ENCODE measurements at places on chromosomes 16 and 17.

GRCh38 chr16:50642349-50642748, 38.8 kb downstream of the SNX20 start:
- DNase-seq, result no peak

DNA sequence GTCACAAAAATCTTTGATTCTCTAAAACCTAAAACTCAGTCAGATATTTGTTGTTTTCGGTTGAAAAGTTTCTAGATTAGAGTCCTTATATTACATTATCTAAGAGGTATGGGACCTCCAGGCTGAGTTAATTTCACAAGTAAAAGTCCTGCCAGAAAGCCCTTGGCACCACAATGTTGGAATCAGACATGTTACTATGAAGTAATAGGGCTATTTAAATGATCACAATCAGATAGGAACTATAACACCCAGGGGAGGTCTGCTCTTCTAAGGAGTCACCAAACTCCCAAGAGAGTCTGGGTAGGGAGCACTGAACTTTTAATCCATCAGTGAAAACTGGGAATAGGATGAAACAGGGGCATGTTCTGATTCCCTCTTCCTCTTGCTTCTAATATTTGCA, 54.2 kb downstream of the WIPI1 start:
- no peak for DNase-seq

DNA sequence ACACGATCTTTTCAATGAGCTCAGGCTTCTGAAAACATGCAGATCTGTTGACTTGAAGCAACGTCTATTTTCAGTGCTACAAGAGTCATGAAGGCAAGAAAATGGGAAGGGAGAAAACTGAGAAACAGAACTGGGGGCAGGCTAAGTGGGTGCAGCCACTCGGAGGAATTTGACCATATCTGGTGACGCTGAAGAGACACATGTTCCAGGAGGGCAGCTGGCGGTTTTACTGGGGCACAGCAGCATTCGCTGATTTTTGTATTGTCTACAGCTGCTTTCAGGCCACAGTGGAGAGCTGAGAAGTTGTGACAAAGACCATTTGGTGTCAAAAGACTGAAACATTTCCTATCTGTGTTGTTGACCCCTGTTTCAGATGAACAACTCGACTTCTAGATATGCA, 103.0 kb upstream of the ELAC2 start:
- no peak for DNase-seq

DNA sequence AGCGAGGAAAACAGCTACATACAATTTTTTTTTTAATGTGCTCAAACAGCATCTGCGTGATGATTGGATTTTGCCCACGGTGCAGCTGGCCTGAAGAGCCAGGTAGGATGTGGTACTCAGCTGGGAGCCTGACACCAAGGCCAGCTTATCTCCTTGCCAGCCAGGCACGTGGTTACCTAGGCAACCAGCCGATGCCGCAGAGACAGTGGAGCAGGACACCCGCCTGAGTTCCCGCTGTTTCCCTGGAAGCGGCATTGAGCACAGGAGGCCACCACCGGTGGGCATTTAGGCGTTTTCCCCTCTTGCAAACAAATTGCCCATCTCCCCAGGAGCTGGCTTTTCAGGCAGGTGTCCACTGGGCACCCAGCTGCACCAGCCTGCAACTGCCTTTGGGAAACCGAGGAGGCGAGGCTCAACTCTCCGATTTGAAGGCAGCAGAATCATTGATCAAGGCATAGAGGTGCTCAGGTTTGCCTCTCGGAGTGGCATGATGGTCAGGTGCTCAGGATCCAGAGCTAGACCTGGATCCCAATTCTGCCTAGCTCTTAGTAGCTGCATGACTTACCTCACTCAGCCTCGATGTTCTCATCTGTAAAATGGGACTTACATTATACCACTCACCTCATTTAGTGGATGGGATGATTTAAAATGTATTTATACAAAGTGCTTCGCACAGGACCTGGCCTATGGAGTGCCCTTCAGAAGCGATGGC, 137.5 kb upstream of the PLCG2 start:
- no peak for DNase-seq

DNA sequence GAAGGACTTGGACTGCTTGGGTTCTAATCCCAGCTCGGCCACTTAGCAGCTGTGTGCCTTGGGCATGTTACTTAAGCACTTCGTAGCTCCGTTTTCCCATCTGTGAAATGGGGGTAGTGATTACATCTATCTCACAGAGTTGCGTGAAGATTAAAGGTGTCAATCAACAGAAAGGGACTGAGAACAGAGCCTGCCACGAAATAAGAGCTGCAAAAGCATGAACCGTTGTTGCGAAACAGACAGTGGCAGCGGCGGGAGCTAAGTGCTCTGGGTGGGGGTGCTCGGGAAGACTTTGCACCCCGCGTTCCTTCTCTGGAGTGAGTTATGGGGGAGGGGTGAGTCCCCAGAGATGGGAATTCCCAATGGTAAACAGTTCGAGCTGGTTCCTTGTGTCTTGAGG, 79.6 kb upstream of the LHX1 start:
- no peak for DNase-seq

GRCh38 chr16:56226845-56227525, 35.7 kb downstream of the GNAO1 start:
- DNase-seq, result no peak

DNA sequence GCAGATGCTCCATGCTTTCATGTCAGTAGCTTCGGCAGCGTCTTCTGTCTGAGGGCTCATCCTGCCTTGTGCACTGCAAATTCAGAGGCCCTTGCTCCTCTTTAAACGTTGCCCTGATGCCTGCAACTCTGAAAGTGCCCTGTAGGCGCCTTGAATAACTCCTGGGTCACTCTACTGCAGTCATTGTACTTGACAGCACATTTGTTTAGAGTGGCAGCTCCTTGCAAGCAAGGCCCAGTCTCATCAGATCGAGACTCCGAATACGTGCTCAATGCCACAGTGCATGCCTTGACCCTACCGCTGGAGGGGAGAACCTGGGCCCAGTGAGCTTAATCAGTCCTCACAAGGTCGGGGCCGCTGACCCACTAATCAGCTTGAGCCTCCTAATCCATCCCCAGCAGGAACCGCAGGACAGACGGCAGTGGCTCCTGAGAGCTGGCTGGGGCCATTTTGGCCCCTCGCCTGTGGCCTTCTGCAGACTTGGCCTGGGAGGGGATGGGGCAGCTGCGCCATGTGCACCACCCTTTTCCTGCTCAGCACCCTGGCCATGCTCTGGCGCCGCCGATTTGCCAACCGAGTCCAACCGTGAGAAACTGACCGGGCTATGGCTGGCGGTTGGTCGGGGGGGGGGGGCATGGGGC, at the start of gene PRCD:
Gene PRCD, plus strand, starts transcription at position 414 of the 641 bp plus-strand sequence. Its CDS starts 98 bp downstream, at position 512.
- DNase-seq, result no peak

- DNase-seq, result no peak
Observed at GRCh38 chr16:88406096-88407041, 23.6 kb downstream of the ZNF469 start.

- DNase-seq, result no peak
Observed at GRCh38 chr17:49521088-49521450, 26.0 kb downstream of the NGFR start.

DNA sequence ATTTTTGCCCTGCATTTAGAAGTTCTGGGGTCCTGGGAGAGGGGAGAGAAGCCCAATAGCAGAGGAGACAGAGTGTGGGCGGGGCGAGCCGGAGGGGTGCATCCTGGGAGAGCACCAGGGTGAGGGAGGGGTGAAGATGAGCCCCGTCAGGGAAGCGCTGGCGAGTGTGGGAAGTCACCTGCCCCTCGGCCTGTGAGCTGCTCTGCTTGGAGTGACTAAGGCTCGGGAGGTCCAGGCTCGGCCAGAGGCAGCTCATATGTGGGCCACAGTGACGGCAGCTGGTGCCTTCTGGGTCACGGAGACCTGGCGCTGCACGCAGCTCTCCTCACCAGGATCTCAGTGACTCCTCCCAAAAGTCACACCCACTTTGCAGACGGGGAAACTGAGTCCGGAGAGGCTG, 1.1 kb downstream of the ZG16B start:
- DNase-seq, result no peak

GRCh38 chr16:71287911-71288310, 1.3 kb downstream of the CMTR2 start:
- no peak for DNase-seq

- DNase-seq, result no peak
Observed at GRCh38 chr17:72407931-72408330, 287.1 kb downstream of the SOX9 start.

DNA sequence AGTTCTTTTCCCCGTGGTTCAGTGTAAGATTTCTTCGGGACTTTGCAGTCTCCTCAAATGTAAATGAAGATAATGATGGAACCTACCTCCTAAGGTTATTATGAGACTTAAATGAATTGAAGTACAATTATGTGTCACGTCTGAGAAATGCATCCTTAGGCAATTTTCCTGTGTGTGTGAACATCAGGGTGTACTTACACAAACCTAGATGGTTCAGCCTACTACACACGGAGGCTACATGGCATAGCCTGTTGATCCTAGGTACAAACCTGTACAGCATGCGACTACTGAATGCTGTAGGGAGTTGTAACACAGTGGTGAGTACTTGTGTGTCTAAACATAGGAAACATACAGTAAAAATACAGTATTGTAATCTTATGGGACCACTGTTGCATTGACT, 1.1 kb upstream of the FAM20A start:
- no peak for DNase-seq

DNA sequence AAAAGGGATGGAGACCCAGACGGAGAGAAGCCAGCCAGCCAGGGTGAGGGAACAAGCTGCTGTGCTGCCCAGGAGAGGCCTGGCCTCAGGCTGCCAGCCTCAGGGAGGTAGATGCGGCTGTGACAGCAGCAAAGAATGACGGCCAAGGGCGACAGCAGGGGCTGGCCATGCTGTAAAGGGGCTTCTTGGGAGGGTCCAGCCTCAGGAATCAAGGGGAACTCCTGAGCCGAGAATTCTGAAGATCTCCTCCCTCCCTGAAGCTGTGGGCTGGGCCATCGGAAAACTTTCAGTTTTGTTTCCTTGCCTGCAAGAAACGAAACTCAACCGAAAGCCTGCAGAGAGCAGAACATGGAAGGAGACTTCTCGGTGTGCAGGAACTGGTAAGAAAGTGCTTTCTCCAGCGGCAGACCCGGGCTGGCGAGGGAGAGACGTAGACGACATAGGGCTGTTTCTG, at the start of gene XAF1:
Gene XAF1, plus strand, starts transcription at position 316 of the 454 bp plus-strand sequence. Its CDS starts 33 bp downstream, at position 349.
- DNase-seq, result peak; percentile 14

GRCh38 chr16:50093607-50094539, 28.1 kb downstream of the HEATR3 start:
- no peak for DNase-seq

DNA sequence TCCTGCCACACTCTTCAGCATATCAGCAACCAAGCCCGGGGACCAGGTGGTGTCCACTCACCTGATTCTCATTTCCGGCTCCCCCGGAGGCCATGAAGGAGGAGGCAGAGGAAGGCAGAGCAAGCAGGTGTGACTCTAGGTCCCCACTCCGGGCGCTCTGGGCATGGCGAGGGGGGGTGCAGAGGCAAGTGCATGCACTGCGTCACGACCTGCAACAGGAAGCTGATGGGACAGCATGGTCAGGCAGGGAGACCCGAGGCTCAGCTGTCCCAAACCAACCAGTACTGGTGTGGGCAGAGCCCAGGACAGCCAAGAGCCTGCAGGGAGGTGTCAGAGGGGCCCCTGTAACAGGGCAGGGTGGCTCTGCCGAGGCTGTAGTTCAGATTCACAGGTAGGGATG, 2.1 kb upstream of the ENGASE start:
- no peak for DNase-seq

- DNase-seq, result no peak
Observed at GRCh38 chr17:29061036-29061435, 18.1 kb downstream of the PIPOX start.

DNA sequence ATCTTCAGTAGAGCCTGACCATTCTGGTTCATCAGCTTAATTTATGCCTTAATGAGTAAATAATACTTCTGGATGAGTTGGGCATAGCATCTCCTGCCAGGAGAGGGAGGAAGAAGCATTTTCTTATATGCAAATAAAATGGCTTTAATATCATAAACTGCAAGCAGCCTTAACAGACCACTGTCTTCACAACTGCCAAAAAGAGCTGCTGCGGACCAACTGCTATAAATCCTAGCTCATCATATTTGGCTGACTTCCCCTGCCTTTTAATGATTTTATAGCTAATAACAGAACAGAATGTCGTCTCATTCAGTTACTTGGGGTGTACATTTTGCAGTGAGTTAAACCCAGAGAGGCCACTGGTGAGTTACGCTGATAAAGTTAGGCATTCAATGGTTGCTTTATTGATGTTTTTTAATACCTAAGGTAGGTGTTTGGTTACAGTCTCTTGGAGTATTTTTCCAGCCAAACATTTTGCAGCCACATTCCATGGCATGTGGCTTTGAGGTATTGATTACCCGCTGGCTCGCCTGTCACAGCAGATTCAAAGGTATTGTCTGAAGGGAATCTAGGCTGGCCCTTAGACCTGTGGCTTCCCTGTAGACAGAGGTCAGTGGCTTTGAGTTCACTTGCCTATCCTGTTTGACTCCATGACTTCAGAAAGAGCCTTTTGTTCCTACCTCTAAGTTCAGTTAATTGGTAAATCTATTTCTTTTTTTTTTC, 16.4 kb downstream of the FAM20A start:
- DNase-seq, result no peak

- DNase-seq, result no peak
Observed at GRCh38 chr17:66995944-66996343, 31.4 kb downstream of the CACNG4 start.

DNA sequence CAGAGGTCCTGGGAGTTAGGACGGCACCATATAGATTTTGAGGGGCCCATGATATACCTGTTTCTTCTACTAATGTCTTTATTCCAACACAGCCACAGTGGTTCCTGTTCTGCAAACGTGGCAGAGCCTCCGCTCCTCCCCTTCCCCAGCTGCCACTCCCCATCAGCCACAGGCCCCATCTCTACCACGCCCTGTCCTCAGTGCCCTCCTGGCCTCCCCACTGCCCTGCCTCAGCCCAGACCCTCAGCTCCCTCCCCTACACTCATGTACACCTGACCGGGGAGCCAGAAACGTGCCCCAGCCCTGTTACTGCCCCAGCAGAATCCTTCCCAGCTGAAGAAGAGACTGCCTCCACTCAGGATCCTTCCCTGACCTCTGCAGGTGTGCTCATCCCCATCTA, 11.9 kb upstream of the RBFOX3 start:
- DNase-seq, result no peak

GRCh38 chr16:23724096-23724784, 11.2 kb upstream of the ERN2 start:
- no peak for DNase-seq

- no peak for DNase-seq
Observed at GRCh38 chr16:29794231-29794710, 3.7 kb downstream of the KIF22 start.

DNA sequence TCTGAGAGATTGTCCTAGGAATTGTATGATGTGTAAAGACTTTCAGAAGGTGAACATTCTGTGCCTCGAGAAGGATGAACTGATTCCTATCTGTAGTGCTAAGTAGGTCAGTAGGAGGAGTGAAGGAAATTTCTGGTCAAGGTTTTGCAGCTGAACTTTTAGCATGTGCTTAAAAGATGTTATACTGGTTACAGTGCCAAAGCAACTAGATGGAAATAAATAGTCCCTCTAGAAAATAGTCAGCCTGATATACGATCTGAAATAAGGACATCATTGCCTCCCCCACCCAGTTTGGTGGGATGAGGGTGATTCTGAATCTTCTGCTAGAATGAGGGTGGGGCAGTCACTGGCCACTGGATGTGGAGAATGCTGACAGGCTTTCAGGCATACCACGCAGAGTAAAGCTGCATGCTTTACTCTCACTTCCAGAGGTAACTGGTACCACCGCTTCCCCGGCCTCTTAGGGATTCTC, 57.2 kb upstream of the VPS4A start:
- no peak for DNase-seq
